ENCODE measurements at places on chromosomes 2 and 18. TPM values are rescaled to one million over a fixed set of nuclear protein-coding genes. Genes with fewer than 3 reads are reported as not detected.

DNA sequence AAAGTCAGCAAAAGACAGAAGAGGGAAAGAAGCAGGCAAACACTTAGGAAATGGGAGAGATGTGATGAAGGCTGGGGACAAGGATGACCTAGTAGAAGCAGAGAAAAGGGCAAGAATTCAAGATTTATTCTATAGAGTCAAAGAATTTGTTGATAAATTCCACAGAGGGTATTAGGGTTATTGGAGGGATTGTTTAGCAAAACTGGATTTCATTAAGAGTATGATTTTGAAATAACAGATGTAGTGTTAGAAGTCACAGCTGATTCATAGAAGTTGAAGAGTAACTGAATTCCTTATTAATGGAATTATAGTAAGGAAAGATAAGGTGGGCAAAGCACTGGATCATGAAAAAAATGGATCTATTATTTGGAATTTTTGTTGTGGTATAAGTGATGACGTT is 48.6 kb downstream of the CEP192 start:
- H3K27ac ChIP-seq = no peak overlapping the region
- H3K4me3 ChIP-seq = no peak overlapping the region
- no peaks in the 10 kb centered on the region for H3K36me3 ChIP-seq
- H3K27me3 ChIP-seq = no peaks in the 10 kb centered on the region
- DNase-seq = no peak
- no peaks in the 10 kb centered on the region for H3K4me1 ChIP-seq

The SMAD7 gene
- 15.1 TPM for total RNA-seq

- no peak overlapping the region for H3K27ac ChIP-seq
- H3K27me3 ChIP-seq = no peaks in the 10 kb centered on the region
- no peak overlapping the region for H3K4me3 ChIP-seq
- H3K4me1 ChIP-seq = peaks cover 39% of the 10 kb centered on the region
These were observed 28.1 kb upstream of the HTR2B start for GRCh38 chr2:231152800-231153557.

The ZNF396 gene
- total RNA-seq = 3.7 TPM

GRCh38 chr2:169349535-169349934 is 12.8 kb downstream of the LRP2 start:
- no peaks in the 10 kb centered on the region for H3K36me3 ChIP-seq
- no peak for DNase-seq
- H3K27me3 ChIP-seq = no peaks in the 10 kb centered on the region
- H3K27ac ChIP-seq = no peak overlapping the region
- no peak overlapping the region for H3K4me3 ChIP-seq

The C2orf72 gene
- not detected for total RNA-seq

DNA sequence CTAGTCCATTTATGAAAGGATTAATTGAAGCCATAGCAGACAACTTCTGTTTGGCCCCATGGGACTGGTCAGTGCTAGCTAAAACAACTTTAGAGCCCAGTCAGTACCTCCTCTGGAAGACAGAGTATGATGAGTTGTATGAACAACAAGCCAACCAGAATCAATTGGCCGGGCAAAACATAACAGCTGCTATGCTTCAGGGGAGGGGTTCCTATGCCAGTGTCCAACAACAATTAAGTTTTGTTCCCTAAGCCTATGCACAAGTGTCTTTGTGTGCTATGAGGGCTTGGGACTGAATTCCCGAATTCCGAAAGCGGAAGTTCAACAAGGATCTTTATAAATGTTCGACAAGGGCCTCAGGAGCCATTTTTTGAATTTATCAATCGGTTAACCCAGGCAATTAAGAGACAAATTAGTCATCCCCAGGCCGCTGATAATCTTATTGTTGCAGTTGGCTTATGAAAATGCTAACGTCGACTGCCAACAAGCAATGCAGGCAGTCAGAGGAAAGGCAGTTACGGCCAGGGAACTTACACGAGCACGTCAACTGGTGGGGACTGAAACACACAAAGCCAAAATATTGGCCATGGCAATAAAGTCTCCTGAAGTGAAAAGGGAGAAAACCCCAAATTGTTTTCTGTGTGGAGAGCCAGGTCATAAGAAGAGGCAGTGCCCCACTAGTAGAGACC is 57.9 kb downstream of the ZNF638 start:
- DNase-seq = no peak
- no peak overlapping the region for H3K4me3 ChIP-seq
- H3K36me3 ChIP-seq = no peaks in the 10 kb centered on the region
- no peak overlapping the region for H3K27ac ChIP-seq

The GAD1 gene
- total RNA-seq = 1.8 TPM

DNA sequence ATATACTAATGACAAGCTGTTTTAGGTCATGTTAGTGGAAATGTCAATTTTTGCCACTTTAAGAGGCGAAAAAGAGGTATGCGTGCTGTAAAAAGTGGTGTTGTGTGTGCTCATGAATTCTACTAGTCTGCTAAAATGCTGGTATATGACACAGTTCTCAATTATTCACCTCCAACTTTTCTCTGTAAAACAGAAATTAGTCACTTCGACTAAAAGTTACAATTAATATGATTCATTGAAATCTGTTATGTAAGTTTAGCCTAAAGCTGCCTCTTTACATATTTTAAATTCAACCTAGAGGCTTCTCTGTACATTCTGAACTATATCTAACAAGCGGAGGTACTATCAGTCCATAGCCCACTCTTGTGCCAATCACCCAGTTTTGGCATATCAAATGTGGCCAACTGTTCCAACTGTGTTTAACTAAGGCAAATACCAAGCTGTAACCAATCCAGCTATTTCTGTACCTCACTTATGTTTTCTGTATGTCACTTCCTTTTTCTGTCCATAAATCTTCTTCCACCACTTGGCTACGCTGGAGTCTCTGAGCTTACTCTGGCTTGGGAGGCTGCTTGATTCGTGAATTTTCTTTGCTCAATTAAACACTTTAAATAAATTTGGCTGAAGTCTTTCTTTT is 20.8 kb downstream of the BAZ2B start:
- no peaks in the 10 kb centered on the region for H3K36me3 ChIP-seq
- no peak overlapping the region for H3K27ac ChIP-seq
- H3K4me3 ChIP-seq = no peak overlapping the region
- H3K4me1 ChIP-seq = peaks cover 6% of the 10 kb centered on the region
- no peaks in the 10 kb centered on the region for H3K27me3 ChIP-seq
- no peak for DNase-seq

All from adrenal gland (tissue), 19 donors.